ENCODE measurements at places on chromosomes 4 and X. TPM values are rescaled to one million over a fixed set of nuclear protein-coding genes. Genes with fewer than 3 reads are reported as not detected.
A peak's percentile ranks its signal among the peaks of the same experiment; 100 is the strongest.

GRCh38 chr4:84317513-84317912, 181.6 kb downstream of the NKX6-1 start:
- no peak for DNase-seq

The USP26 gene
- total RNA-seq: not detected

GRCh38 chr4:8199594-8200301, 658 bp downstream of the SH3TC1 start:
- no peak for DNase-seq

GRCh38 chr4:53932796-53933610, 131.4 kb downstream of the CHIC2 start:
- DNase-seq: no peak

- DNase-seq: peak; percentile 12
These were observed 763.0 kb downstream of the DMD start for GRCh38 chrX:32448320-32448719.

- no peak for DNase-seq
These were observed 41.3 kb downstream of the WDR1 start for GRCh38 chr4:10075158-10075863.

The MAGEB2 gene
- total RNA-seq: 60.3 TPM

GRCh38 chrX:26286836-26287235, 70.9 kb downstream of the MAGEB5 start:
- DNase-seq: no peak

The MAGEC2 gene
- total RNA-seq: not detected

GRCh38 chrX:26414534-26414933, 198.6 kb downstream of the MAGEB5 start:
- no peak for DNase-seq

DNA sequence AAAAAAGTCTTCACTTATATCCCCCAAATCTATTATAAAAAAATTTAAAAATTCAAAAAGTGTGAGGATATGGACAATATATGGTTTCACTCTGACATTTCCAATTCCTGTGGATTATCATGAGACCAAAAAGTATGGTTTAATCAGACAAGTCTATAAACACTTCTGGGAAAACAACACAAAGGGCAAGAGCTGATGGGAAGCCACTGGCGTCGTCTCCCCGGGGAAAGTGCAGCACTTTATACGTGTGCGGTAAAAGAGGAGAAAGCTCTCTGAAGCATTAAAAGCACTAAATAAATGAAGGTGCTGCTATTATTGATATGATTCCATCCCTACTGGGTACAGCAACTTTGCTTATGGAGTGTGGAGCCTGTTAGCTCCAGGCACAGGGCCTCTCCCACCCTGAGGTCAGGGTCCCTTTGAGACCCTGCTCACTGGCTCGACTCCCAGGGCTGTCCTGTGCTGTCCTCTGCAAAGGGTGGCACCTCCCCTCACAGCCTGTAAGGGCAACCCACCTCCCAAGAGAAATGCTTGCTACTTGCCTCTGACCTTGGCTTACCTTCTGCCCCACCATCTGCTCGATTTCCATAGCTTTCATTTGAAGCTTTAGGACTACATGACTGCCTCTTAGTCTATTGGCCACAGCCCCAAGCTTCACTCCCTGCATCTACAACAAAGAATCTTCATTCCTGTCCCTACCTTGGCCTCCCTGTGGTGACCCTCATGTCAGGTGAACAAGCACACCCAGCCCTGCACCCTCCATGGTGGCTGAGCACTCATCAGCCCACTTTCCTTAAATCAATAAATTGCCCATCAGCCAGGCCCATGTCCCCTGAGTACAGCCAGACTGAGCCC, 248.6 kb downstream of the HNRNPD start:
- DNase-seq: no peak

The SAP30 gene
- 19.9 TPM for total RNA-seq

The CCNG2 gene
- 8.9 TPM for total RNA-seq

The RASL11B gene
- 0.20 TPM for total RNA-seq

DNA sequence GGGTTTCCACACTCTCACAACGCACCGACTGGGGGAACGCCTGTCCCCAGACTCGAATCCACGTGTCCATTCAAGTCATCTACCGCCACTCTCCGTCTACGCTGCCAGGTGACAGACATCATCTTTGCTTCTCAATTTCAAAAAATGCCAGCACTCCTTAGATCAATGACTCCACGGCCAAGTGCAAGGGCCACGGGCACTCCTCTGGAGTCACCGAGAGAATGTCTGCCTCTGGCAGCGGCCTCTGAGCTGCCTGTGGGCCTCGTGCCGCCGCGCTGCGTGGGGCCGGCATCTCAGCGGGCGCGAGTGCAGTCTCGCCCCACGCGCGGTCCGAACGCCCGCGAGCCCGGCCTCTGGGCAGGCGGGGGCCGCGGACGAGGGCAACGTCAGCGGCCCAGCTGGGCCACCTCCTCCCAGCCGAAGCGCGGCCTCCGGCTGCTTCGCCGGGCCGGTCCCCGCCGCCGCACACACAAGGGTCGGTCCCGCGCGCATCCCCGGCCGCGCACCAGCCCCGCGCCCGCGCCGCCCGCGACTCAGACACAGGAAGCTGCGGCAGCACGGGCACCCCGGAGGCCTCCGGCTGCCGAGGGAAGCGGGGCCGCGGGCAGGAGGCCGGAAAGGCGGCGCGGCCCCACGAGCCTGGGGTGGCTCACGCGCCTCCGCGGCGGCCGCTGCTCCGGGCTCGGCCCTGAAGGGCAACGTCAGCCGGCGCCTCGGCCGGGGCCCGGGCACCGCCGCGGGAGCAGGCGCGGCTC, 450 bp downstream of the ACSL1 start:
- no peak for DNase-seq

GRCh38 chr4:8315435-8316250, 46.1 kb downstream of the HTRA3 start:
- peak; percentile 11 for DNase-seq

The CTSO gene
- total RNA-seq: 3.7 TPM

GRCh38 chr4:3330707-3331106, 37.9 kb downstream of the RGS12 start:
- no peak for DNase-seq

The TEX11 gene
- 0.12 TPM for total RNA-seq

DNA sequence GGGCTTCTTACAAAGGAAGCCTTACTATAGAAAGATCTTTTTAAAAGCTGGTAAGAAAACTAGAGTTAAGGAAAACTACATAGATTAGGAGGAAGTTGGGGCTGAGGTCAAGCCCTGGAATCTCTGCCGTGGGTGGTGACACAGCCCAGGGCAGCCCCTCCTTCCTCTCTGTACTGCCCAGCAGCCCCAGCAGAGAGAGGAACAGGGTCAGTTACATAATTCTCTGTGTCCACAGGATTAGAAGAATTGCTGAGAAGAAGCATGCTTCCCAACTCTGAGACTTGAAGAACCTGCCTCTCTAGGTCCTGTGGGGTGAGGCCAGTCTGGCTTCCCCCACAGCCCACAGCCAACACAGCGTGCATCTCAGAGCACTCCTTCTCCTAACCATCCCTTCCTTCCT, 9.2 kb upstream of the ABLIM2 start:
- no peak for DNase-seq

DNA sequence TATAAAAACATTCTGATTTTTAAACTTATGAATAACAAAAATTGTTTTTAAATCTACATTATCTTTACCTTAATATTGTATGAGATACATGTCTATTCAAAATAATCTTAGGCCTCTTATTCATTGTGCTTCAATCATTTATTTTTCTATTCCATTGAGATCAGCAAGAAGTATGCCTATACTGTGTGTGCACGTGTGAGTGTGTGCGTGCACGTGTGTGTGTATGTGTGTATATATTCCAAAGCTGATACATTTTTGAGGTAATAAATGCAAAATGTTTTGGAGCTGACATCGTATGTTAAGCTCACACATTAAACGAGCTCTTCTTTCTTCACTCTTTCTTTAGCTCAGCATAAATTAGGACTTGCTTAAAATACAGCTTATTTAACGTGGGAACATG, 1701.2 kb upstream of the PCDH10 start:
- no peak for DNase-seq

The P2RY8 gene
- not detected for total RNA-seq

DNA sequence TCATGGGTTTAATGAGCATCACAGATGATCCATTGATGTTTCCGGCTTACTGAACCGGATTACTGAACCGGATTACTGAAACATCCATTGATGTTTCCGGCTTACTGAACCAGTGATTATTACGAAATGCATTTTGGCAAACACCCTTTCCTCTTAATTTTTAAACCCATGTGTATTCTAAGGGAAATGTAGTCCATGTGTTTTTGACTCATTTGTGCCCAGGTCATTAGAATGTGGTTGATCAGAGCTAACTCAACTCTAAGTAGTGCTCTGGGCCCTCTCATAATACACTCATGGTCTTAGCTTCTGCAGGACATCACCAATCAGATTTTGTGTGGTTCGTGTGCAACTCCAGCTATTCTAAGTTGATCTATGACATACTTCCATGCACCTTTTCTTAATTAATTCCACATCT, 141.6 kb downstream of the SPATA18 start:
- no peak for DNase-seq

The GSPT2 gene
- 11.6 TPM for total RNA-seq

DNA sequence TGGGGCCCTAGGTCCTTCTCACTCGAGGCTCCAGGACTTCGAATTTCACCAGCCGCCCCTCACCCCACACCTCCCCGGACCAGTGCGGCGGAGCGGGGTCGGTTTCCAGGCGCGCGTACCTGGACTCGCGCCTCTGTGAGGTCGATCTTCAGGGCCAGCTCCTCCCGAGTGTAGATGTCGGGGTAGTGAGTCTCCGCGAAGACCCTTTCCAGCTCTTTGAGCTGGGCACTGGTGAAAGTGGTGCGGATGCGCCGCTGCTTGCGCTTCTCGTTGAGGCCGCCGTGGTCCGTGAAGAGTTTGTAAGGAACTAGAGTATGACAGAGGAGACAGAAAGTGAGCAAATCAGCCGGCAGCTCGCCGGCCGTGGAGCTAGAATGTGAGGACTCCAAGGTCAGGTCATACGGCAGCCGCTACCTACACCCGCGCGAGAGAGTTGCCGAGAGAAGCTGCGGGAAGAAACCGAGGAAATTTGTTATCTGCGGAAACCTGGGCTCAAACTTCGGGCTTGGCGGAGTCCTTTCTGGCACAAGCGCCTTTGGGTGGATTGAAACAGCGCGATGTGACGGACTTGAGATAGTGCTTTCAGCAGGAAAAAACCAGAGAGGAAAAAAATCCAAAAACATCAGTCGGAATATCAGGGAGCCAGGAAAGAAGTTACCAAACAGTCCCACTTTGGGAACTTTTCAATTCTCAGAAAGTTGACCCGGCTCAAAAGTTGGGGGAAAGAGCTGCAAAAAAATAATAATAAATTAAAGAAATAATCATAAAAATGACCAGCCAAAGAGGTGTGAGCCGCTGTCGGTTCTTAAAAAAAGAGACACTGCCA, 1.1 kb downstream of the PHOX2B start:
- no peak for DNase-seq

DNA sequence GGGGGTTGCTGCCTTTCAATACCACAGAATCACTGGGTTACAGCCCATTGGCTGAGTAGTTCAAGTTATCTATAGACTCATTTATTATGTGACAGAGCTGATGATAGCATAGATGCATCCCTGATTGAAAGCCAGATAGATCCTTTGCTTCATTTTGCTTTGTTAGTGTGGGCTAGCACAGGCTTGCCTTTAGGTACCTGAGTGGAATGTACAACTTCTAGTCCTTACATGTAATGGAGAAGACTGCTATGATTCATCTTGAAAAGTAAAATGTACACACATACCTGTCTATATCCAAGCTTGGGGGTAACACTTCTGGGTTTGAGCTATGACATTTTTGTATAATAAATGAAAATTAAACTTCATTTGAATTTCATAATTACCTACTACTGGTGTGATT, 226.0 kb upstream of the FTHL17 start:
- DNase-seq: no peak

- no peak for DNase-seq
These were observed 24.1 kb downstream of the OPHN1 start for GRCh38 chrX:68409194-68409593.

DNA sequence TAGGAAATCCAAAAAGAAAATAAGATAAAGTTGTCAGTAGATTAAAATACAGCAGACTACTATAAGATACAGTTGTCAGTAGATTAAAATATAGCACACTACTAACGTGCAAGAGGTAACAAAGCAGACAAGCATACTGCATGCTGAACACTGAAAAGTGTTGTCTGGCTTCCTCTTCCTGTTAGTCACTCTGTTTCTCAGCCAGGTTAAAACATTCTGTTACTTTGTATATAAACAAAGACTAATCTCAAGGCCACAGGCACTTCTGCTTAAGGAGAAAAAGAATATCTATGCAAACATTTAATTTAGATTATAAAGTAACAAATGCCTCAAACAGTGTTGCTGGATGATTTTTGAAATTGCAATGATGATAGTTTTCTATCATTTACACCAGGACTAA, 41.0 kb upstream of the SCD5 start:
- no peak for DNase-seq

The MAGEA11 gene
- not detected for total RNA-seq

DNA sequence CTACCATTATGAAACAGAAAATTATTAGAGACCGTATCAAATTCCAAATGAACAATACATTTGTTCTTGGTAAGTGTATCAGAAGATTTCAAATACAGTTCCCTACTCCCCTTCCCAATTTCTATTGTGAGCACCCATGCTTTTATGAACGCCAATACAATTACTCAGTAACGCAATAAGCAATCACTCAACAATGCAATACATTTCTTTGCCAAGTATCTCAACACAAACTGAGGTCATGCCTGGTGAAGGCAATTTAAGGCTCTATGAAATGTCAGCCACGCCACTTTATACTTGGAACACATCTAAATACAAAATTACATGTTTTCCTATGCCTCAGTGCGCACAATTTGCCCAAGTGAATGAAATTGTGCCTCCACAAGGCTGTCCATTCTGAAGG, 712 bp downstream of the PNPLA4 start:
- DNase-seq: no peak

The CRMP1 gene
- 0.07 TPM for total RNA-seq

DNA sequence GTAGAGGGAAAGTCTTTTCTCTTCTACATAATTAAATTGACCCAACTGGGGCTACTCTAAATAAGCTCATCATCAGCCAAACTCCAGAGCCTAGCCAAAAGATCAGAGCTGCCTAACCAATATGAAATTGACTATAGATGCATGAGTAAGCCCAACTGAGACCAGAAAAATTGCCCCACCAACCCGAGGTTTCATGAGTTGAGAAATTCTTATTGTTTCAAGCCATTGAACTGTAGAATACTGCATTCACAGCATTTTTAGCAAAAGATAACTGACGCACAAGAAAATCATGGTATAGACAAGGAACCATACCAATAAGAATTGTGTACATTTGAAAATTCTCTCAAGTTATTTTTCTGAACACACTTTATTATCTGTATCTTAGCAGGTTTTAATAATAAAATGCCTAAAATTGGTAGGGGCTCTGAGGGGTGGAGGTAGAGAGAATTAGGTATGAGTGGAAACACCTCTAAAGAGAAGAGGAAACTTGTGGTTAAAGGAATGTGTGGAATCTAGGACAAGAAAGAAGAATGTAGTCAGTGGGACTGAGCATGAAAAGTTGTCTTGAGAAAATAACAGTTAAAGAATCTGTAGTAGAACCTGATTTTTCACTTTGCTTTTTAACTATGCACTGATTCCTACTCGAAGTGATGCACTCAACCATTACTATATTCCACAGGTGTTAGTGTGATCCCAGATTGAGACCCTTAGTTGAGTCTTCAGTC, 200.9 kb upstream of the PPP1R2C start:
- no peak for DNase-seq
